Islet precursor cell (in vitro differentiated cells): ENCODE measurements at places on chromosomes 11 and 22.

DNA sequence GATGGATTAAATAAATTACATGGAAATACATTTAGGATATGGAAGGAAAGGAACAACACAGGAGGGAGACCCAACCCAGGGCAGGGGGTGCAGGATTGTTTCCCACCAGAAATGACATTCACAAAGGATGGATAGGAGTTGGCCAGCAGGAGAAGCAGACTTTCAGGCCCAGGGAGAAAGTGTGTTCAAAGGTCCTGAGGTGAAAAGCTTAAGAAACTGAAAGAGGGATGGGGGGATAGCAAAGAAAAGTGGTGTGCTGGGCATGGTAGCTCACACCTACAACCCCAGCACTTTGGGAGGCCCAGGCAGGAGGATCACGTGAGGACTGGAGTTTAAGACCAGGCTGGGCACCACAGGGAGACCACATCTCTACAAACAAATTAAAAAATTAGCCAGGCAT, 16.6 kb upstream of the ADA2 start:
- DNase-seq, result no peak

- no peak for DNase-seq
Measured at GRCh38 chr22:25142102-25142501, 57.6 kb upstream of the CRYBB3 start.

GRCh38 chr11:44852159-44852747, 98.4 kb downstream of the TP53I11 start:
- peak; percentile 30 for DNase-seq

DNA sequence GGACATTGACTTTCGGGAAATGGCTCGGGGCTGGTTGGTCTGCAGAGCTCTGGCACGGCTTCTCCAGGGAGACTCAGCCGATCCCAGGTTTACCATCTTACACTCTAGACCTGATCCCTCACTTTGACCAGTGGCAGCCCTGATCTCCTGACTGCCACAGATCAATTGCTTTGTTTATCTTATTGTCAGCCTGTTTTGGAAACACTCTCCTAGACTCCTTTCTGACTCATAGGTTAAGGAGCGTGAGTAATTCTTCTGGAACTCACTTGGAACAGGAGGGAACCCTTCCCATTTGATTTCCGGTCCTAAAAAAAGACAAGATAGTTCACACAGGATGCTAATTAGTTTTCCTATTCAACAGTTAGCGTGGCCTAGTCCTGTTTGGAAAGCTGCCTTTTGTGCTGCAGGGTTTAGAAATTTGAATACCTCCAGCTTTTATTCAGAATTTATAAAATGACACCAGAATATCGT, 16.0 kb upstream of the BMAL1 start:
- DNase-seq, result peak; percentile 93

GRCh38 chr22:41762980-41763779, 37.3 kb upstream of the CCDC134 start:
- DNase-seq, result peak; percentile 85
